ENCODE measurements at places on chromosomes 1 and 21.

DNA sequence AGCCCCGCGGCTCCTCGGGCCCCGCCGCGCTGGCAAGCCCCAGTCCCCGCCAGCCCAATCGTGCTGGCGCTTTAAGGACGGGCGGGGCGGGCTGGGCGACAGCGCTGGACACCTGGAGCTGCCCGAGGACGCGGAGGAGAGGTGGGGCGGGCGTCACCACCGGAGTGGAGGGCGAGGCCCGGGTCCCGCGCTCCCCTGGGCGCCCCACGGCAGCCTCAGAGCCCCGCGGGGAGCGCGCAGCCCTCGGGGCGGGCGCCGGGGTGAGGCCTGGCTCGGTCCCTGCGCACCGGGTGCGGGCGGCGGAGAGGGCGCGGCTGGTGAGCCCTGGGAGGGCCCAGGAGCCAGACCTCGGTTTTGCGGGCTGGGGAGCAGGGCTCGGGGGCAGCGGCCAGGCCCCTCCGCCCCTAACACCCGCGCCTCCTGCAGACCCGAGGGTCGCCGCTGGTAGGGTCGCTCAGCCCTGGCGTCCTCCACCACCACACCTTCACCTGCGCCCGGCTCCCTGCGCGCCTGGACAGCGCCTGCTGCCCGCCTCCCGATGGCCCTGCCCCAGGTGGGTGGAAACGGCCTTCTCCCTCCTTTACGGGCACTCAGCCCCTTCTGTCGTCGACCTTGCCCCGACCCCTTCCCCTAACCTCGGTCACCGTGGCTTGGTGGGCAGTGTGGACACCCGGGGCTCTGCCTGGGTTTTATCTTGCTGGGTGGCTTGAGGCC, at the start of gene TMEM61:
TSS of gene TMEM61 (plus strand) at position 101 of the 714 bp plus-strand sequence. CDS start at position 539, 438 bp downstream.
- DNase-seq: no peak

GRCh38 chr1:178938959-178939317, 68.1 kb upstream of the ANGPTL1 start:
- no peak for DNase-seq

- peak; percentile 11 for DNase-seq
Measured at GRCh38 chr1:247332215-247332622, 552 bp upstream of the ZNF496 start.

DNA sequence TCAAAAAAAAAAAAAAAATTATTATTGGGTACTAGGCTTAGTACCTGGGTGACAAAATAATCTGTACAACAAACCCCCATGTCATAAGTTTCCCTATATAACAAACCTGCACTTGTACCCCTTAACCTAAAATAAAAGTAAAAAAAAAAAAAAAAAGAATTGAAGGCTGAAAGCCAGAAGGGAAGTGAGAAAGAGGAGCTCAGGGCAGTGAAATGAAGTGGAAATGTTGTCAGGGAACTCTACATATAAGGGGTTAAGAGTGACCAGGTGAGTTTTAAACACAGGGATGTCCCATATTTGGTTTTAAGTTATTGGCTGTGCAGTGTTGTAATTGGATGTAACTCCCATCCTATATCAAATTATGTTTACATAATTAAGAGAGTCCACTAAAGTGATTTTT, 85.7 kb upstream of the ABCD3 start:
- DNase-seq: no peak

GRCh38 chr1:209248649-209249279, 334.8 kb upstream of the CAMK1G start:
- DNase-seq: peak; percentile 37

DNA sequence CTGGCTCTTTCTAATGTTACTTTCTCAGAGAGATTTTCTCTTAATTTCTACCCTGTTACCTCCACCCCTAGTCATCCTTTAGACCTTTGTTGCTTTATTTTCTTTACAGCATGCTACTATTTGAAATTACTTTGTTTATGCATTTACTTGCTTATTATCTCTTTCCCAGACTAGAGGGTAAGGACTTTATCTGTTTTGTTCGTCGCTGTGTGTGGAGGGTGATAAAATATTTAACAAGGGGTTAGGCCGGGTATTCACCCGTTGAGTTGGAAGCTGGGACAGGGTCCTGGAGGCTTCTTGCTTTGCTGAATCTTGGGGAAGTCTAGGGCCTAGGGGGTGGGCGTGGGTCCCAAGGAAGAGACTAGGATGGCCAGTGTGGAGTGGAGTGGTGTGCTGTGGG, 43.6 kb downstream of the CDC14A start:
- no peak for DNase-seq

GRCh38 chr1:36971852-36972618, 62.3 kb downstream of the GRIK3 start:
- no peak for DNase-seq

All from T-helper 17 cell (primary cell).